GM23338 (cell line): ENCODE measurements at places on chromosomes 2 and 18.

- DNase-seq: no peak
Measured at GRCh38 chr2:216833061-216833460, 26.8 kb downstream of the TNP1 start.

- DNase-seq: no peak
Measured at GRCh38 chr2:5465859-5466258, 226.3 kb upstream of the SOX11 start.

- DNase-seq: no peak
Measured at GRCh38 chr2:237208373-237209260, 122.9 kb downstream of the COPS8 start.

DNA sequence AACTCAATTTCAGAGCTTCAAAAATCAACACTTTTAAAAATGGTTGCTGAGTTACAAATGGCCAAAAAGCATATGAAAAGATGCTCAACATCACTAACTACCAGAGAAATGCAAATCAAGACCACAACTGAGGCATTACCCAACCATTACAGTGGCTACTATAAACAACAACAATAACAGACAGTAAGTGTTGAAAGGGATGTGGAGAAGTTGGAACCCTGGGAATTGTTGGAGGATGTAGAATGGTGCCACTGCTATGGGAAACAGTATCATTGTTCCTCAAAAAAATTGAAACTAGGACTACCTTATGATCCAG lies 173.3 kb upstream of the SPRED2 start:
- DNase-seq: no peak

DNA sequence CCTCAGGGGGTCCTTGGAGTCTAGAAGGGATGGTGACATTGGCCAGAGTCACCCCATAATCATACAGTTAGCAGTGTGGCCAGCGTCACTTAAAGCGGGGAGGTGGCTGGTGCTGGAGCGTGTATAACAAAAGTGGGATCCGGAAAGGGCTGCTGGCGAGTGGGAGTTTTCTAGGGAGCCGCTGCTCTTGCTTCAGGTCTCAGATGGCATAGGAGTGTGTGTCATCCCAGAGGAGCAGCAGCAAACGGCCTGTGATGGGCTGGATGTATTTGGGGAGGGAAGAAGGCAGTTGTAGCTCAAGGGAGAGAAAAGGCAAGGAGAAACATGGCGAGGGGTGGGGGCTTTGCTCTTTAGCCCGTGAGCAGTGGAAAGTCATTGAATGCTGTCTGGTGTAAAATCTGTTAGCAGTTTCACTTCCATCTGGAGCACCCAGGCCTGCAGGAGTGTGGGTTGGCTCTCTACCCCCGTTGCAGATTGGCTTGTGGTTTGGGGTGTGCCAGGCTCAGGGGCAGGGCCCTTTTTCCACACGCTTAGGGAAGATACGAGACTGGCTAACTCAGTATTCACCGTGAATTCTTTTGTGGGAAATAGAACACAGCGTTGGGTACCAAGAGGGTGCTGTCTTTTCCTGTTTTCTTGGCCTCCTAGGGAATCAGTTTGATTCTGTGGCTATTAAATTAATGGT lies 120.5 kb downstream of the AGAP1 start:
- no peak for DNase-seq

DNA sequence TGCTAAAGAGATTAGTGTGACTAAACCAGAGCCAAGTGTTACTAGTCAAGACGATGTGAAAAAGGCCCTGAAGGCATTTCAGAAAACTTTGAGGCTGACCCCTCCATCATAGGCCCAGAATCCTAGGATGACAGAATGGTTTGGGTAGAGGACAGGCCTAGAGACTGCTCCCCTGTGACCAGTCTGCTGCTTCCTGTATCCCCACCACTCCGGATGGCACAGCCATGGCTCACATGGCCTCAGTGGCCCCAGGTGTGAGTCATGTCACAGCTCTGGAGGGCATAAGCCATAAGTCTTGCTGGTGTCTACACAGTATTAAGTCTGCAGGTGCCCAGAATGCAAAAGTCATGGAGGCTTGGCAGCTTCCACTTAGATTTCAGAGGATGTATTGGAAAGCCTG lies 12.4 kb upstream of the STAT1 start:
- no peak for DNase-seq

GRCh38 chr2:229578052-229578846 lies 136.1 kb downstream of the DNER start:
- peak; percentile 55 for DNase-seq

DNA sequence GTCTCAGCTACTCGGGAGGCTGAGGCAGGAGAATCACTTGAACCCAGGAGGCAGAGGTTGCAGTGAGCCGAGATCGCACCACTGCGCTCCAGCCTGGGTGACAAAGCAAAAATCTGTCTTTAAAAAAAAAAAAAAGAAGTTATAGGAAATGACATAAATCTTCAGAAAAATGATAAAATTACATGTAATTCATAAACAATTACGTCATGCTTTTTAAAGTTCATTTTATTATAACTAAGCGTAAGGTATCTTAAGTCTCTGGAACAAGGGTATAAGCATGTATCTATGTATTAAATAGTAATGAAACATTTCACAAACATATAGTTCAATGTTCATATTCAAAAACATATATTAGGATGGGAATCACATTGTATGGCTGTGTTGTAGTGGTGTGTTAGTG lies 425.9 kb downstream of the SPAG16 start:
- no peak for DNase-seq

GRCh38 chr18:9648431-9649163 lies 34.2 kb upstream of the PPP4R1 start:
- no peak for DNase-seq

- DNase-seq: no peak
Measured at GRCh38 chr2:215917953-215918620, 95.3 kb downstream of the MREG start.

DNA sequence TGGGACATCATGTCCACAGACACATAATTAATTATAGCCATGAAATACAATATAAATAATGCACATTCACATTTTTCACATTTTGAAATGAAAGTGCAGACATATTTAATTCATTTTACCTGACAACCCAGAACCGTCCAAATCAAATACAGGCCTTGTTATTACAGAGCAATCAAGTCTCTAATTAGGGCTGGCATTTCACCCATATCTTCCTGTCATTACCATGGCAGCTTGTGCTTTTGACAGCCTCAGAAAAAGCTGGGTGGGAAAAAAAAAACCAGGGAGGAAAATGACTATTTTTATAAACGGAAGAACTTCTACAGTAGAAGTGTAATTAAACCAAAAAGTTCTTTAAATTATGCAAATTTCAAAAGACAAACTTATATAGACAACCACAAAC lies 436.4 kb downstream of the FBXO15 start:
- no peak for DNase-seq

DNA sequence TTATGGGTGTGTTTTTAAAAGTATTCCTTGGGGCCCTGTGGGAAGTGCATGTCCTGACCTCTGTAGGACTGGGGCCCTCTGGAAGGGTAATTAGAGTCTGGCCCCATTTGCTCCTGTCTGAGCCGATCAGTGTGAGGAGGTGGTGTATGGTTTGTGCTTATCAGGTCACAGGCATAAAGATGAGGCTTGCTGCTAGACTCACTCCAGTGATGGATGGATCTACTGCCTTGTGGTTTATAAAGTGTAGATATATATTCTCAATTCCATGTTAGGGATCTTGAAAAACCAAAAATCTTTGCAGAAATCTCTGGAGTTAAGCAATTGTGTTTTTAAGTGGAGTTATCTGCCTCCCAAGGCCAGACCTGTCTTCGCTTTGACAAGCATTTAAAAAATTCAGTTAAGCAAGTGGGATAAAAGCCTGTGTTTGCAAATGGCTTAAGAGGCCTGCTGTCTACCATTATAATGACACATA lies 182.4 kb downstream of the PTPRM start:
- DNase-seq: no peak

DNA sequence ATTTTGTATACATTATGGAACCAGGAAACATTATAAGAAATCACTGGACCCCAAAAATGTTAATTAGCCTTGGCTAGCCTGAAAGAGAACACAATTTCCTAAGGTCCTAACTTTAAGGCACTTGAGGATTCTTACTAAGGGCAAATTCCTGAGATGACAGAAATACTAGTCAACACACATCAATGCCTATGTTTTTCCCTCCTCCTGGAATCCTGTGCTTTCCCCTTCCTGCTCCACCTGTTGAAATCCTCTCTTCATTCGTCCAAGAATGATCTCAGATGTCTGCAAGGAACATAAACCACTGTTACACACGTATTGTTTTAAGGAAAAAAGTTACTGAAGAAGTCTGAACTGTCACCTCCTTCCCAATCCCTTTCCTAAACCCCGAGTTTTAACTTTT lies 21.2 kb upstream of the DARS1 start:
- DNase-seq: peak; percentile 54

- no peak for DNase-seq
Measured at GRCh38 chr2:182319556-182320505, 107.0 kb downstream of the PDE1A start.

DNA sequence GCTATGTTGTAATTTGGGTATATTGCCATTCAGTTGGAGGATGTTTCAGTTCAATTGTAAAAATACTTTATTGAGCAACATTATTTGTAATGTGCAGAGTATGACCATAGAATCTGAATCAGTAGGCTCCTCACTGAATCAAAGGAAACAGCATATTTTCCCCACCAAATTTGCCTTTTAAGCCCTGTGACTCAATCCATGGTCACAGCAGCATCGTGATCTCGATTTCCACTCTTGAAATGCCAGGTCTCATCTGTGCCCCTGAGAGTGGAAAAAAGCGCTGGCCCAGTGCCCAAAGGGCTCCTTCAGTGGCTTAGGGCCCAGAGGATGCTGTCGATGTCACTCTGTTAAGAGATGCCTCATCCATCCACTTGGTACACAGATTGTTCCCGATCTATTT lies 57.5 kb downstream of the FHOD3 start:
- DNase-seq: no peak

DNA sequence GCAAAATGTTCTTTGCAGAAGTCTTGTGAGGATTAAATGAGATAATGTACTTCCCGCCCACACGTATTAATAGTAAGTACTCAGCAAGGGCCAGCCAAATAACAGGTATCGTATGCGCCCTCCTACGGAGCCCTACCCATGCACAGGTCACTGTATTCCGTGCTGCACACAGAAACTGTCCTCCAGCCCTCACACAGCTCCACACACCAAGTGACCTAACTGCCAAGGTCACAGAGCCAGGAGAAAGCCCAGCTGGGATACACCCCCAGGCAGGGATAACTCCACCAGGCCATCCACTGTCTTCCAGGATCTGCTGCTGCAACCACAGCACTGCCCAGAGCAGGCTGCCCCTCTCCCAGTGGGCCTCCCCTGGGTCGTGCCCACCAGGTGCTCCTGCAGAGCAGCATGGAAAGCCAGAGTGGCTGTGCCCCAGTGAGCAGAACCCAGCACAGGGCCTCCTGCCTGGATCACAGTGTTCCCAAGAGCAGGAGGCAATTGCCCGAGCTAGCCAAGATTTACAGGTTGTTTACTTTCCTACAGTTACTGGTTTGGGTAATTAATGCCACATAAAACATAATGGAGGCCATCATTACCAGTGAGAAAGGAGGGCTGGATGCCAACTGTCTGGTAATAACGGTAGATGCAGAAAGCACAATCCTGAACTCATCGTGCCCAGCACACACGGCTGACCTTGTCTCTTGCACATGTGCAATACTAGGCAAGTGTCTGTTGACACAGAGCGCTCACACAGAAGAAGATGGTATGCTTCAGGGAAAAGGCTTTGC lies 24.4 kb downstream of the TFCP2L1 start:
- no peak for DNase-seq

GRCh38 chr2:15426606-15427005 lies 134.5 kb downstream of the NBAS start:
- DNase-seq: no peak

- DNase-seq: no peak
Measured at GRCh38 chr2:206832873-206833272, 67.5 kb downstream of the FASTKD2 start.

- DNase-seq: peak; percentile 36
Measured at GRCh38 chr18:76260941-76261472, 234.0 kb downstream of the ZNF516 start.

DNA sequence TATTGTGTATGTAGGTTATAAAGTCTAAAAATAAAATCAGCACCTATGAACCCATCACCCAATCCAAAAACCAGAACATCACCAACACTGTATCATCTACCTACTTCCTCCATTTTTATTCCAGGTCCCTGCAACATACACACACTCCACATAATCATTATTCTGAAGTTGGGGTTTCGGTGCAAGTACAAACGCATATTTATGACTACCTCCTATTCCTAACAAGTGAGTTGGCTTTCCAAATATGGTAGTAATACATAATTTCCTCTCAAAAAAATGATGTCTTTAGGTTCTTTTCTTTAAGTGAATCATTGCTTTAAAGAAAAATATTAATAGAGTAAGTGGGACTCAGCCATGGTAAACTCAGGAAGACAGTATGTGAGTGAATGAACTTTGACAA lies 3.3 kb downstream of the ACVR1 start:
- DNase-seq: no peak

GRCh38 chr18:63177919-63178821 lies 141.4 kb downstream of the BCL2 start:
- DNase-seq: no peak

DNA sequence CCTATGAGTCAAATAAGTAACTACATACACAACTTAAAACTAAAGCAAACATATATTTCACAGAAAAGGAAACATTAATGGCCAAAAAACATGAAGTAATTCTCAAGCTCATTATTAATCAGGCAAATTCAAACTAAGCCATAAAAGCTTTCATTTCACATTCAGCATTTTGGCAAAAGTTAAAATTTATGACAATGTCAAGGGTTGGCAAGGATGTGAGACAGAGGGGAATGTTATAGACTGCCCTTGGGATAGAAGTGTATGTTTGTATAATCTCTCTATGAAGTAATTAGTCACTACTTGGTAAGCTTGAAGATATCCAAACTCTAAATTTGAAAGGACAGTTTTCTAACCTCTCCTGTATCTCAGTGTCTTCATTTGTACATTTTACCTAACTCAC lies 539.4 kb downstream of the RIT2 start:
- no peak for DNase-seq

GRCh38 chr18:13658436-13659204 lies 67.7 kb downstream of the FAM210A start:
- no peak for DNase-seq
